ENCODE measurements at places on chromosomes 3 and 15.

DNA sequence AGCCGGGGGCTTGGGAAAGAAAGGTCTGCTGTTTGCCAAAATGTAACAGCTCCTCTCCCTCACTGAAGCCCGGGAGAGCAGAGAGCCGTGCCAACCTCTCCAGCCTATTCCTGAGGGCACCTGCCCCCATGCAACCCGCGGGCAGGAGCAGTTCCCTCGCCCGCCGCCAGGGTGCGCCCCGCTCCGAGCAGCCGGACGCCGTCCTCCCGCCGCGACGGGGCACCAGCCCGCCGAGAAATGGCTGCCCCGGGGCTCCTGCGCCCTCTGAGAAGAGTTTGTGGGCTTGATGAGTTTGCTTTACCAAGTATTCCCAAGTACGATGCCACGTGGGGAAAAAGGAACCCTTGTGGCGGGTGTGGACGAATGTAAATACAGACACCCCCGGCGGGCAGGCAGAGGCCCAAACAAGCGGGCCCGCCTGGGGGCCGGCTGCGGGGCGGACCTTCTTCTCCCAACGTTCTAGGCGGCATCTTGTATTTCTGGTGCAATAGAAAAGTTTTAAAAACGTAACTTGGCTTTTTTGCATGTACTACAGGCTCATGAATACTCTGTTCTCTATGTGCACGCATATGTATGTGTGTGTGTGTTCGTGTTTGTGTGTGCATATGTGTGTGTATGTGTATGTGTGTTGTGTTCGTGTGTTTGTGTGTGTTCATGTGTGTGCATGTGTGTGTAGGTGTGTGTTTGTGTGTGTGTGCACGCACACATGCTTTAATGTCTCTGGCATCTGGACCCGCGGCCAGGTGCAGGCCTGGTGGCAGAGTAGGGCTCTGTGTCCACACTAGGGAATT is 162.9 kb downstream of the CHSY1 start:
- DNase-seq = peak; percentile 77

DNA sequence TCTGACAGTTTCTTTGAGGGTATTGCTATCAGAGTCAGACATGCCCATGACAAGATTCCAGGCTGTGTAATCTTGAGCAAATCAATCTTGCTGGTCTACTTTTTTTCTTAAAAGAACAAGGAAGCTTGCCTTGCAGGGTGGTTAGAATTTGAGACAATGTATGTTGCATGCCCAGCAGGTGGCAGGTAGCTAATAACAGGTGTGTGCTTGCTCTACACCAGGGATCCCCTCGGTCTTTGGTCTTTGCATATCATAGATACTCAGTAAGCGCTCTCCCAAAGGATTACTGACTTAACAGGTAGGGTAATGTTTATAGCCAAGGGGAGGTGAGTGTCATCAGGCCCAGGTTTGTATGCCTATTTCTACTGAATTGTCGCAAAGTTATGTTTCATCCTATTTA is 37.3 kb downstream of the CACNA1D start:
- DNase-seq = no peak

DNA sequence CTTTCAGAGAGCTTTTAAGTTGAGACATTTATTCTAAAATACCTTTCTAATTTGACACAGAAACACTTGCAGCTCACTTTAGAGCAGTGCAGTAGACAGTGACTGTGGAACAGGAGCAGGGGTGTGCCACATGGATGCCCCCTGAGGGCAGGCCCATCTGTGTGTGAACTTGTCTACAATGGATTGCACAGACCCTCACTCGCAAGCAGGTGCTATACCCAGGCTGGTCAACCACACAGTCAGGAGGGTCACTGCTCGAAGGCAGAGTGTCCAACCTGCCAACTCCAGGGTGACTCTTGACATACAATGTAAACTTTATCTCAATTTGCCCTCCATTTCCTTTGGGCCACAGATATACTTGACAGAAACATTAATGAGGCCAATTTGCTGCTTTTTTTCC is 437.2 kb downstream of the EPHB1 start:
- no peak for DNase-seq

DNA sequence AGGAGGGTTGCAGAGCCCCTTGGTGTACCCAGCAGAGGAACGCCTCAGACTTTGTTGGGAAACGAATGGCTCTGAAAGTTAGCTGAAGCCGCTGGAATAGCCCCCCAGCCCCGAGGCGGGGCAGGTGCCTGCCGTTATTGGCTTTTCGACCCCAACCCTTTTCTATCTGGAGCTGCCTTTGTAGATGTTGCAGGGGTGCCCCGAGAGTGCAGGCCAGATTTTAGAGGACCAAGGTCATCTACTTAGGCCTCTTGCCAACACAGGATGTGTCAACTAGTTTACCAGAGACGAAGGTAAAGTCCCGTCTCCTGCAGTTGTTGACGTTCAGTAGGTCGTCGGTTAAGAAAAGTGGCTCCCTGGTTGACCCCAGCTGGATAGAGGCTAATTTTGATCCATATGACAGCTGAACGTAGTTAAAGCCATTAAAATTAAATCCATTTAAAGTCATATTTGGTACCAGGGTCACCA is 579 bp upstream of the UBE3A start:
- no peak for DNase-seq

GRCh38 chr3:117191245-117191644 is 481.7 kb downstream of the TUSC7 start:
- no peak for DNase-seq

DNA sequence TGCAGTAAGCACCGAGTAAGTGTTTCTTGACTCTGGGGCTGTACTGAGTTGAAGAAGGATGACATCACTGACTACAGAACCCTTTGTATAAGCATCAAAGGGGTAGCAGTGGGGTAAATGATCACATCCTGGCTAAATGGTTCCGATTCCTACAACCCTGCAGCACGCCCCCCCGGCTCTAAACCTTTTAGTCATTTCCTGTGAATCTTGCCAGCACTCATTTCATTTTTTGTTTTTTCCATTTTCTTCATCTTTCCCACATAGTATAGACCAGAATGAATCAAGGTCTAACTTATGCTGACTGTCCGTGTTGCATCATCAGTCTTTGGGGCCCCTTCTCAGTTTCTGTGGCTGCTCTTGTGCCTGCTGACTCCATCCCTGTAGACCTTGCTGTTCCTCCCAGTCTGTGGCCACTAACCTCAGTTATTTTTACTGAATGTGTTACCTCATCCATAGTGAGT is 383.1 kb upstream of the TPRG1 start:
- peak; percentile 64 for DNase-seq

DNA sequence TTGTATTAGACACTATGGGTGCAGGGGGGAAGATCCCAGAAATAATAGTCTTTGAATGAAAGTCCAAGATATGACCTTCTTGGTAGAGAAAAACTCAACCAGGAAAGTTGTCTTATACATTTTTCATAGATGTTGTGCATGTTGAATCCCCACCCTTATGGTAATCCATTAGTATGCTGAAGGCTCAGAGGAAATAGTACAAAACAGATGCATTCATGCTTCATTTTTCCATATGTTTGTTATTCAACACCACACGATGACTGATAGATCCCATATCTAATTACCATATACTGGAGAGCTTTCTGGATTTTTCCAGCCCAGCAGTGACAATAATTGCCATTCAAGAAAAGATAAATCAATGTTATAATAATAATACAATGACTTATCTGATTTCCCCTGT is 487.4 kb downstream of the FGF12 start:
- no peak for DNase-seq

DNA sequence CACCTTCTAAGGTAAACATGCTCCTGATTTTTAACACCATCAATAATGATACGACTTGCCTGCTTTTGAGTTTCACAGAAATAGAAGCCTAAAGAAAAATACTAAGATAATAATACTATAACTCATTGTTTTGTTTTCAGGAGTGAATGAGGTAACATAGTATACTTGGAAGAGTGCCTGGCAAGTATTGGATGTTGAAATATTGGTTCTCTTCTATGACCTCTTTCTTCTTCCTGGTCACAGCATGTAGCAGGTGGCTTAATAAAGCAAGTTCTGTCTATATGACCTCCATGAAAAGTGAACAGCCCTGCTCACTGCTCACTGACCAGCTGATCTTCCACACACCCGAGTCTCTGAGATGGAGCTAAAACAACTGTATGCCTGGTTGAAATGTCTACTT is 312.3 kb upstream of the ONECUT1 start:
- DNase-seq = no peak

GRCh38 chr3:13711911-13712650 is 163.2 kb downstream of the FBLN2 start:
- no peak for DNase-seq

DNA sequence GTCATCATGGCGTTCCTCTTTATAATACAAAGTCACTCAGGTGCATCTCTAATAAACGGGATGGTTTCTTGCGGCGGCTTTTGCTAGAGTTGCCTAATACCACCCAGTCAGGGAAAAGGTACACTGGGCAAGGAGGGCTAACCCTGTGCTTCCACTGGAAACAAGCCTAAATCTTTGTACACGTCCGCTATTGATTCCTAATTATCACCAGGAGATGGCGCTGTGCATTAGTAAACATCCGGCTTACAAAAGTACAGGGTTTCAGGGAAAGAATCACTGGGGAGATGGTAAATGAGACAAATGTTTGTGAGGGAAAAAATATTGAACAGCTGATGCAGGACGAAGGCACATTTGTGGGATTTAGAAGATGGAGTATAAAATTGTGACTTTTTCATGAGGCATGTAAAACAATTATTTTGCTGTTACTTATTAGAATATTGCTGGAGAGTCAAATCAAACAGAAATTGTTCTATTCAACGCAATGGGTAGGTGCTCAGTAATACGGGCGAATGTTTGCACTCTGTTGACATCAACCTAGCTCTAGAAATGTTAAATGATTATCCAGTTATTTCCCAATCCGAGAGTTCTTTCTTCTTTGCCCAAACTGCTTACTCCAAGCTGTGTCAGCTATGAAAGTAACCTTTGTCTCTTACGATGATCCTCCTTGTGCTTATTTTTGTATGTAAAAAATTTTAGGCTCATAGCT is 50.6 kb downstream of the GMNC start:
- DNase-seq = no peak

GRCh38 chr3:49015765-49016164 is 2.6 kb downstream of the DALRD3 start:
- no peak for DNase-seq

GRCh38 chr3:124636101-124636862 is 94.0 kb upstream of the UMPS start:
- DNase-seq = no peak

DNA sequence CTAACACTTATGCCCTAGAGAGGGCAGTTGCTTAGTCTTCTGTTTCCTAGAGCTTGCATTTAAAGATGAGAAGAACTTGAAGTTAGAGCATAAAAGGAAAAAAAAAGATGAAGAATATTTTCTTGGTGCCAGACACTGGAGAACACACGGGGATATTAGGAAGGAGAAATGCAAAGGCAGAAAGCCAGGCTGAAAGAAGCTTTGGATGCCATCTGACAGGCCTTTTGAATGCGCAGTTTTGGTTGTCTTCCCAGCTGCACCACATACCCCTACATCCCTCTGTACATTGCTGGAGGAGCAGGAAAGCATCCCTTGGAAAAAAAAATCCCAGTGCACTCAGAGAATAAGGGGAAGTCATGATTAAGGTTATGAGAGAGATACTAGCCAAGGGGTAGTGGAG is 378.9 kb downstream of the GAP43 start:
- no peak for DNase-seq

DNA sequence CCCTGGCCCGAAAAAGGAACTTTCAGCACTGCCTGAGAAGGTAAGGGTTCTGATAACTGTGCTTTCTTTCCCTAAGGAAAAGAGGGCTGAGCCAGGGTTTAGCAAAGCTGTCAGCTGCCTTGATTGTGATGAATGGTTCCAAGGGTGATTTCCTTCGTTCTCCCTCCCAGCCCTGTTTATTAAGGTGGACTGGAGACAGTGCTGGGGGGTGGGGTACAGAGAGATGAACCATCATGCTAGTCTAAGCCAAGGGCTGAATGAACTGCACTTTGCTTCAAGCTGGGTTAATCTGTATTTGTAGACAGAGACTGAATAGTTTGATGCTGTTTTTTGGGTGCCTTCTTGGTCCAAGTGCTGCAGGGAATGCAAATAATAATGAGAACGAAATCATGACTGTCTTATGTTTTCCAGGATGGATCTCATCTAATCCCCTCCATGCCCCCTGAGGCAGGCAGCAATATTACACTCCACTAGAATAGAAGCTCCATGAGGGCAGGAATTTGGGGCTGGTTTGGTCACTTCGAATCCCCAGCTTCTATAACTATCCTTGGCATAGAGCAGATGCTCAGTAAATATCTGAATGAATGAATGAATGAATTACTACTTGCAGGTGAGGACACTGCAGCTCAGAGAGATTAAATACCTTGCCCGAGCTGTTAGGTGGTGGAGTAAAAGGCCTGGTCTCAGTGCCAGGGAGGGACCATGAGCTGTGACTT is 10.9 kb downstream of the PXYLP1 start:
- no peak for DNase-seq

- no peak for DNase-seq
Observed at GRCh38 chr3:58242340-58242739, 4.7 kb downstream of the ABHD6 start.

GRCh38 chr3:53109891-53110771 is 20.1 kb downstream of the RFT1 start:
- peak; percentile 15 for DNase-seq

DNA sequence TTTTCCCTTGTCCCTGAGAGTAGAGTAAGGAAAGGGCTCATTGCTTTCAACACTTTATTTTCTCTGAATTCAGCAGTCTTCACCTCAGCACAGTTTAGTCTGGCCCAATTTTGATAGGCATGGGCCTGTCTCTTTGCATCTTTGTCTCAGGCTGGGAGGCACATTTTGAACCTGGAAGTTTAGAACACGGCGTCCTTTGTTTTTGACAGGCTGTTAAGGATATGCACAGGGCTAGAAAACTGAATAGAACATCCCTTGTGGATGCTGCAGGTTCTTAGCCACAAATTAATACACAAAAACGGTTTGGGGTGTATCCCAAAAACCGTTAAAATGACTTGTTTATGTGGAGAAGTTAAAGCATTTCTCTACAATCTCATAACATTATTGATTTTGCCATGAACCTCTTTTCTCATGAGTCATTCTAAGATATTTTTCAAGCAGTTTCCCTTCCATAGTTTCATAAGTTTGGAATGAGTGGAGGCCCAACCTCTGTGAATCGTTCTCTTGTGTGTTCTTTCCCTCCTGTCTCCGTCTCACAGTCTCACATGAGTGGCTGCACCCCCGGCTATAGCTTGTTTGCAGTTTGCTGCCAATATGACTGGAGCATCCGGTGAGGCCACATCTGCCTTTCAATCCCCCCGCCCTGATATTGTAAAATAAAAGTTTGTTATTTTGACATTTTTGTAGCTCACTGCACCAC is 192.9 kb upstream of the EIF1B start:
- DNase-seq = no peak

DNA sequence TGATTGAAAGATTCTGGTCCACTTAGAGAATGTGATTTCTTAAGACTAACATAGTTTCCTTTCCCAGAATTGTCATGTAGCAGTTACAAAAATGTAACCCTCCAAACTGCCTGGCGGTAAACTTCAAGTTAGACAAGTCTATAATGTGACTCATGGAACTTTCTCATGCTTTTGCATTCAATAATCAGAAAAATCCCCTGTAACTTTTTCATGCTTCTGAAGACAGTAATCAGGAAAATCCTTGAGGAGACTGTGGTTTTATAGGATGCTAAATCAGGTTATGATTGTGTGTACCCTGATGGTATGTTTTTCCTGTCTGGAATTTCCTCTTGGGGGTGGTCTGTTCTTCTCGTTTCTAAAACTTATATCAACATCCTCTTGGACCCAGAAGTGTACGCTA is 74.0 kb upstream of the RARB start:
- no peak for DNase-seq

GRCh38 chr3:123739754-123740153 is 144.4 kb downstream of the MYLK start:
- DNase-seq = no peak

GRCh38 chr3:177426106-177426877 is 229.0 kb upstream of the TBL1XR1 start:
- no peak for DNase-seq

- DNase-seq = no peak
Observed at GRCh38 chr3:168036619-168037018, 59.1 kb downstream of the GOLIM4 start.

Data from activated CD4-positive, alpha-beta T cell treated with anti-CD3 and anti-CD28 coated beads, Interleukin-2, amount 50 U/mL, for 4 hours (primary cell).